Bronchial smooth muscle cell (primary cell): ENCODE measurements at places on chromosomes 6 and 20. TPM values are rescaled to one million over a fixed set of nuclear protein-coding genes. Genes with fewer than 3 reads are reported as not detected.

The CNBD2 gene
- total RNA-seq, result 0.77 and 1.7 TPM in 2 replicates

The PLEKHG1 gene
- 0.32 and 3.3 TPM in 2 replicates for total RNA-seq

The SLC12A5 gene
- under 0.01 TPM in 2 replicates for total RNA-seq

The PRDM1 gene
- total RNA-seq, result 0.95 and 1.2 TPM in 2 replicates

The B3GAT2 gene
- total RNA-seq, result under 0.01 TPM in 1 of 2 replicates, not detected in the other

The SLC17A1 gene
- total RNA-seq, result not detected in 2 replicates

The TMEM170B gene
- total RNA-seq, result 0.32 and 0.34 TPM in 2 replicates

The BCKDHB gene
- 6.2 and 13.2 TPM in 2 replicates for total RNA-seq

The DTNBP1 gene
- 8.2 and 10.3 TPM in 2 replicates for total RNA-seq

The LTA gene
- not detected in 2 replicates for total RNA-seq

The LAMA2 gene
- 110 and 204 TPM in 2 replicates for total RNA-seq

The C6orf58 gene
- total RNA-seq, result 0.17 TPM in 1 of 2 replicates, not detected in the other

The SAPCD1 gene
- 0.26 and 1.3 TPM in 2 replicates for total RNA-seq

The BPIFA1 gene
- total RNA-seq, result not detected in 2 replicates

The RFX6 gene
- total RNA-seq, result not detected in 2 replicates

The GMPR gene
- total RNA-seq, result 4.4 and 5.8 TPM in 2 replicates

The GHRH gene
- not detected in 2 replicates for total RNA-seq

The KIAA1755 gene
- total RNA-seq, result 3.3 and 4.1 TPM in 2 replicates

The MCUR1 gene
- total RNA-seq, result 3.6 and 7.6 TPM in 2 replicates

The FOXF2 gene
- total RNA-seq, result 31.2 and 38.6 TPM in 2 replicates

The DEFB127 gene
- not detected in 2 replicates for total RNA-seq

The DYNLT2 gene
- 0.26 and 0.63 TPM in 2 replicates for total RNA-seq

The UBE2C gene
- 1.9 and 3.9 TPM in 2 replicates for total RNA-seq

The PRPH2 gene
- 4.9 and 5.2 TPM in 2 replicates for total RNA-seq

The ANKRD60 gene
- total RNA-seq, result not detected in 2 replicates

The FNDC1 gene
- total RNA-seq, result 0.16 and 0.60 TPM in 2 replicates

The OGFR gene
- 34.8 and 35.9 TPM in 2 replicates for total RNA-seq

The DUSP15 gene
- total RNA-seq, result 0.26 TPM in 1 of 2 replicates, not detected in the other

The CAGE1 gene
- under 0.01 and 0.09 TPM in 2 replicates for total RNA-seq

The BMP2 gene
- 0.86 and 2.2 TPM in 2 replicates for total RNA-seq

The CLPSL2 gene
- not detected in 2 replicates for total RNA-seq

The SLC52A3 gene
- not detected in 2 replicates for total RNA-seq

The RSPH4A gene
- under 0.01 and 0.09 TPM in 2 replicates for total RNA-seq

The MCCD1 gene
- not detected in 2 replicates for total RNA-seq

The TAF4 gene
- 2.7 and 3.0 TPM in 2 replicates for total RNA-seq

The GNAS-AS1 gene
- 0.43 and 0.95 TPM in 2 replicates for total RNA-seq

The ADAM33 gene
- 47.8 and 68.8 TPM in 2 replicates for total RNA-seq

The POPDC3 gene
- total RNA-seq, result 4.9 and 7.9 TPM in 2 replicates

The ID4 gene
- 6.7 and 14.2 TPM in 2 replicates for total RNA-seq

The RPN2 gene
- 164 and 198 TPM in 2 replicates for total RNA-seq

The CPNE1 gene
- total RNA-seq, result 169 and 177 TPM in 2 replicates

The VPS16 gene
- total RNA-seq, result 68.1 and 78.9 TPM in 2 replicates

The VSX1 gene
- total RNA-seq, result not detected in 2 replicates

The BNIP5 gene
- under 0.01 TPM in 1 of 2 replicates, not detected in the other for total RNA-seq

The WFDC5 gene
- total RNA-seq, result not detected in 2 replicates

The CNKSR3 gene
- total RNA-seq, result 3.0 and 3.6 TPM in 2 replicates

The LIN28B gene
- total RNA-seq, result not detected in 2 replicates

The OLIG3 gene
- not detected in 2 replicates for total RNA-seq

The GPSM3 gene
- total RNA-seq, result 0.17 and 0.95 TPM in 2 replicates

The ASCC3 gene
- total RNA-seq, result 59.2 and 60.4 TPM in 2 replicates

The FAM110A gene
- 1.2 and 1.9 TPM in 2 replicates for total RNA-seq
